ENCODE measurements at places on chromosomes 4 and X. TPM values are rescaled to one million over a fixed set of nuclear protein-coding genes. Genes with fewer than 3 reads are reported as not detected.

Gene FDCSP
- total RNA-seq, result not detected

Gene MAGEC1
- not detected for total RNA-seq

- DNase-seq, result no peak
Measured at GRCh38 chrX:150219374-150220185, 143.5 kb upstream of the MAMLD1 start.

Gene IL1RAPL2
- total RNA-seq, result not detected

Gene USP17L17
- not detected for total RNA-seq

Gene UGT2B17
- not detected for total RNA-seq

GRCh38 chr4:152806501-152807125, 26.9 kb downstream of the ARFIP1 start:
- DNase-seq, result no peak

- DNase-seq, result no peak
Measured at GRCh38 chr4:17309567-17310268, 202.2 kb downstream of the QDPR start.

Gene HSFX3
- total RNA-seq, result not detected

Gene INTS6L
- total RNA-seq, result 26.0 TPM

Gene LRRC66
- total RNA-seq, result 0.19 TPM

Gene SMIM10L2A
- 0.54 TPM for total RNA-seq

DNA sequence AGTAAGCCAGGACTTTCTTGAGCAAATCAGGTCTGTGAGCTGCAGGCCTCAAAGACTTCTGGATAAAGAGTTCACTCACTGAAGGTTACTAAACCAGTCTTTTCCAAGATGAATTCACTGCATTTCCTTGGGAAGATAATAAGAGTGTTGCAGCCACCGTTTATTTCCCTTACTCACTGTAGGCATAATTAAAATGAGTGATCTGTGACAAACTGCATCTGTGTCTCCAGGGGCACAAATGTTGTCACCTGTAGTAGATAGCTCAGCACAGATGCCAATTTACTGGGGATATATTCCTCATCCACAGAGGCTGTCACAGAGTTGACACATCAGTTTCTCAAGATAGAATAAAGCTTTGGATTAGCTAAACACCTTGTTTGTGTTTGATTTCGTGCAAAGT, 580.2 kb downstream of the SPRY1 start:
- DNase-seq, result no peak

DNA sequence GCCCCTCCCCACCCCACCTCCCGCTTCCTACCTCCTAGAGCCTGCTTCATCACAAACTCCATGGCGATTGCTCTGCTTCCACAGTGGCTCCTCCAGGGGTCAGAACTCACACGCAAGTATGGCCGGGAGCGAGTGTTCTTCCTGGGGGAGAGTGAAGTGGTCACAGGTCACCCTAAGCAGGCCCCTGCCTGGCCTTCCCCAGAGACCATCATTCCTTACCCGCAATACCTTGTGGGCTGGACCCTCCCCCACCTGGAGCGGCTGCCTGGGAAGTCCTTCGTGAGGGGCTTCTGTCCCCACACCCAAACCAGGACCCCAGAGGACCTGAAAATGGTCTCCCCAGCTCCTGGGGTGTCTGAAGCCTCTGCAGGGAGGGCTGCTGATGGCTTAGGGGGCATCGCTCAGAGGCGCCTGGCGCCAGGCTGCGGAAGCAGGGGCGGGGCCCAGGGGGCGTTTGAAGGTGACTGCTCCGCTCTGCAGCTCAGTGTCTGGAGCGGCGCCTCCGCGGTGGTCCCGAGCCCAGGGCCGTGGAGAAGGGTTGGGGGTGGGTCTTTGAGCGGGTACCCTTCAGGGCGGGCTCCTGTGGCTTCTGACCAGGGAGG, 1.4 kb downstream of the CPLX1 start:
- no peak for DNase-seq

GRCh38 chr4:147942729-147943128, 210.8 kb downstream of the ARHGAP10 start:
- DNase-seq, result no peak

Gene PDLIM3
- 0.48 TPM for total RNA-seq

- DNase-seq, result no peak
Measured at GRCh38 chr4:173258866-173259265, 75.3 kb downstream of the HMGB2 start.

Gene CD38
- 10.7 TPM for total RNA-seq

DNA sequence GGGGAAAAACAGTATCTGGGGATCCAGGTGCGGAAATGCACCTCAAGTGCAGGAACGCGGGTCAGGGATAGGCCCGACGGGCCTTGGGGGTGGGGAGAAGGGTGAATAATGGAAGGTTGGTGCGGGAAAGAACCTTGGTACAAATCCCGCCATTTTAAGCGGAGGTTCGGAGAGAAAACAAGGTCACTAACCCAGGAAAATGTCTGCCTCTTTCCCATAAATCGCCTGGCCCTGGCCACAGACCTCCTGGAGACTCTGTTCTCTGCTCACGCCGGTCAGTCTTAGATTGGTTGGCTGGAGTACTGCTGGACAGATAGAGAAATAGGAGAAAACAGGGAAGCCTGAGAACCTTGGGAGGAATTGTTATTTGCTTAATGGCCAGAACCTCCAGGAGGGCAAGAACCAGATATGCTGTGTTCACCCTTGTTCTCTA, 897 bp upstream of the FBXL5 start:
- DNase-seq, result no peak

Gene CSAG1
- total RNA-seq, result not detected

- no peak for DNase-seq
Measured at GRCh38 chrX:123685232-123685631, 47.6 kb downstream of the THOC2 start.

Gene TECRL
- total RNA-seq, result not detected

Gene NPY5R
- total RNA-seq, result not detected

- DNase-seq, result no peak
Measured at GRCh38 chrX:129007631-129008030, 515.7 kb downstream of the SMARCA1 start.

GRCh38 chr4:84847978-84848377, 118.5 kb downstream of the WDFY3 start:
- no peak for DNase-seq

GRCh38 chr4:41256740-41257256, at the start of gene UCHL1:
Gene UCHL1, plus strand, starts transcription at chr4:41256928. Its CDS starts 49 bp downstream, at chr4:41256977.
- no peak for DNase-seq

DNA sequence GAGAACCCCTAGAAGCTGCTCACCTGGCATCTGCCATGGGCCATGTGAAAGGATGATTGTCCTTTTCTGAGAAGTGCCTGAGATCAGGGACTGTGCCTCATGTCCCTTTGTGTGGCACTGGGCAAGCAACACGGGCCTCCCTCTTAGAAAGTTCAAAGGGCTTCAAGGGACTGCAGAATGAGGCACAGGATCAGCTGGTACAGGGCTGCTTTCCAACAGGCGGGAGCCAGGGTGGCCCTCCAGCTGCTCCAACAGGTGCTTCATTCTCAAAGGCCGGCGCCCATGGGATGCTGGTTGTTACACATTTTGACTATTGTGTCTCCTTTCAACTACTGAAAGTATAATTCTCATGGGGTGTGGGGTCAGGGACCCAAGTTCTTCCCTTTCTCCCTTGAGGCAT, 114.7 kb downstream of the ENPP6 start:
- no peak for DNase-seq

Gene ADH6
- not detected for total RNA-seq

- no peak for DNase-seq
Measured at GRCh38 chr4:25927361-25928195, 13.6 kb downstream of the SMIM20 start.

Gene PNMA6A
- total RNA-seq, result 0.16 TPM

DNA sequence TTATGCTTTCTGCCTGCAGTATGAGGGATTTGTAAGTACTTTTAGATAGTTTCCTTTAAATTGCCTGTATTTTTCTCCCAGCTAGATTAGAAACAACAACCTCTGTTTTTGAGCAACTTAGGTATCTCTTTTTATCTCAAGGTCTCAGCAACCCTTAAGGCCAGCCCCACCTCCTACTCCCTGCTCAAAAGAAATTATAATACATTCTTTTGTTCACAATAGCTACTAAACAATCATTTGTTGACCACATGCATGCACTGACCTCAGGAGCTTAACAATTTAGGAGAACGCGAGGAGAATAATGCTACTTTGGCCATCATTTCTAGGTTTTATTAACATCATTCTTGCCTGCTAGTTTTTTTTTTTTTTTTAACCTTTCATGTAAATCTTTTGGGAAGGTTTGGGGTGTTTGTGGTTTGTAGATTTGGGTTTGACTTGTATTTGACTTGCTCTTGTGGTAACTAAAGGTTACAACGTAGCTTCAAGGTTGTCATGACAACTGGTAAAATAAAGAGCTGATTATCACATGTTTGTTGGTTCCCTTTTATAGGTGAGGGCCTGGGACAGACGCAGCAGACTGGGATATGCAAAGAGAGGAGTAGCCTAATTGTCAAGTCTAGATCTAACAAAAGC, 145.4 kb upstream of the PLAC1 start:
- DNase-seq, result no peak

- DNase-seq, result no peak
Measured at GRCh38 chr4:110306303-110306702, 107.9 kb upstream of the ELOVL6 start.

DNA sequence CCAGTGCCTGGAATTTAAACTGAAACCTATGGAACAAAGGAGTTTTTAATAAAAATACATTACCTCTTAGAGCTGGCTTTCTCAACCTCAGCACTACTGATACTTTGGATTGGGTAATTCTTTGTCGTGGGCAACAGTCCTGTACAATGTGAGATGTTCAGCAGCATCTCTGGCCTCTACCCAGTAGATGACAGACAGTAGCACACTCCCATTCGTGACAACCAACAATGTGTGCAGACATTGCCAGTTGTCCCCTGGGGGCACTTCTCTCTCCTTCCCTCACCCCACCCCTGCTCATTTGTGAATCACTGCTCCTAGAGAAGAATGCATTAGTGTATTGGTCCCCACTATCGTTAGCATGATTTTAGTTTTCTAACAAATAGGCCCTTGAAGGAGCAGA, 16.2 kb downstream of the GPAT3 start:
- no peak for DNase-seq

DNA sequence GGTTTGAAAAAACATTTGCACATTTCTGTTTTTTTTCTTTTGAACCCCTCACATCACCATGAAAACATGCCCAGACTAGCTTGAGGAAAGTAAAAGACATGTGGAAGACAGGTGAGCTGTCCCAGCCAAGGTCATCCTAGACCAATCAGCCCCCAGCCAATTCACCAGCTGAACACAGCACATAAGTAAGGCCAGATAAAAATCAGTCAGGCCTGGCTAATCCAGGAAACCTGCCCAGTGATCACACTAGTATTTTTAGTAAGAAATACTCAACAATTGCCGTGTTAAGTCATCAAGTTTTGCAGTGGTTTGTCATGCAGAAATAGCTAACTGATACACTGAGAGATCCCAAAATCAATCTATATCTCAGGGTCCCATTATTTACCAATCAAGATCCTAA, 4.4 kb upstream of the SMR3A start:
- DNase-seq, result no peak

Gene MAP7D2
- total RNA-seq, result 0.18 TPM

GRCh38 chr4:61446941-61447340, 246.8 kb downstream of the ADGRL3 start:
- DNase-seq, result no peak
